ENCODE measurements at places on chromosomes 4 and X. TPM values are rescaled to one million over a fixed set of nuclear protein-coding genes. Genes with fewer than 3 reads are reported as not detected.

DNA sequence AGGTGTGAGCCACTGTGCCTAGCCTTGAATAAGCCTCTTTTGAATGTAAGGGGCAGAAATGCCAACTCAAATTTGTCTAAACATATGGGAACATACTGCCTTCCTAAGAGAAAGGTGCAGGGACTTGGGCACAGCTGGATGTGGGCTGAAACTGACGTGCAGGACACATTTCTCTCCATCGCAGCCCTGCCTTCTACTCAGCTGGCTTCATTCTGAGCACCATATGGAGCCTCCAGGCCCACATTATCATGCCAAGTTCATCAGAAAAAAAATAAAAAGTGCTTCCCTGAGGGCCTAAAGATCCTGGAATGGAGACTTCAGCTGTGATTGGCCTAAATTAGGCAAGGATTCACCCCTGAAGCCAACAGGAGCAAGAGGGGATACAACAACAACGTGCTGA, 386.2 kb downstream of the RAB28 start:
- no peaks in the 10 kb centered on the region for H3K36me3 ChIP-seq
- H3K27ac ChIP-seq: no peak overlapping the region
- no peaks in the 10 kb centered on the region for H3K4me1 ChIP-seq

DNA sequence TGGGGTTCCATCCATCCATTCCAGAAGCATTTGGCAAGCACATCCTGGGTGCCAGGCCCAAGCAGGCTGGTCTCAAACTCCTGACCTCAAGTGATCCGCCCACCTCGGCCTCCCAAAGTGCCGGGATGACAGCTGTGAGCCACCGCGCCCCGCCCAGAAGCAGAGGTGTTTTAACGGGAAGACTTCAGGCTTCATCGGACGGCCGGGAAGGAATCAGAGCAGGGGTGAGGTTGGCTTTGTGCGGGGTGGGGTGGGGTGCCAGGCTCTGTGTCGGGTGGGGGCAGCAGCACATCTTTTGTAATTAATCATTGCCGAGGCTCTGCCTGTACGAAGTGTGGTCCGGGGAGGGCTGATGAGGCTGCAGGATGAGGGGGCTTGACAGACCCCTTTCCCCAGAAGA, 5.1 kb upstream of the SLC25A6 start:
- no peak overlapping the region for H3K27ac ChIP-seq
- no peak overlapping the region for H3K4me3 ChIP-seq
- no peak for DNase-seq
- no peaks in the 10 kb centered on the region for H3K4me1 ChIP-seq
- H3K27me3 ChIP-seq: no peaks in the 10 kb centered on the region

DNA sequence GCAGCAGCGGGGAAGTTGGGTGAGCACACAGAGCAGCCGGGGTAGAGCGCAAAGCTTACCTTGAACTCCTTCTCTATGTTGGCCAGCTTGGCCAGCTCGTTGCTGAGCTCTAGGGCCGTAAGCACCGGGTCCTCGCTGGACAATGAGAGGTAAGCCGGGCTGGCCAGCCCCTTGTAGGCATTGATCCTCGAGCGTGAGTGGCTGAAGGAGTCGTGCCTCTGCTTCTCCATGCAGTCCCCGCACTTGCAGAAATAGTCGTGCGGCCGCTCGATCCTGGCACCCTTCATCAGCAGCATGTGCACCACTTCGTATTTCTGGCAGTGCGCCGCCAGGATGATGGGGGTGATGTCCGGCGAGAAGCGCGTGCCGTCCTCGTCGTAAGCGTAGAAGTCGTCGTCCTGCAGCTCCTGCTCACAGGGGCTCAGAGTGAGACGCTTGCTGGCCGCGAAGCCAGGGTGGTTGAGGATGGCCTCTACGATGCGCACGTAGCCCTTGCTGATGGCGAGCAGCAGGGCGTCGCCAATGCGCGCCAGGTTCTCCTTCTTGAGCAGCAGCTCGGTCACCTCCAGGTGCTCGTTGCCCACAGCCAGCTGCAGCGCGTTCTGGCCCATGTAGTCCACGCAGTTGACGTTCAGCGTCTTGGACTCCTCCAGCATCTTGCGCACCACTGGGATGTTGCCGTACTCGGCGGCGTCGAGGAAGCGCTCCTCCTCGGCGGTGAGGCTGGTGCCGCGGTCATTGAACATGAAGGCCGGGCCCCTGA, 19.5 kb downstream of the TRPC3 start:
- no peaks in the 10 kb centered on the region for H3K27me3 ChIP-seq
- no peak for DNase-seq
- no peak overlapping the region for H3K4me3 ChIP-seq

MAGEA2B gene
- not detected for total RNA-seq
